Right forelimb (tissue), 1 donor: ENCODE measurements at places on chromosomes 1 and 21.

- DNase-seq, result no peak
Measured at GRCh38 chr1:63683759-63684158, 90.1 kb upstream of the ROR1 start.

DNA sequence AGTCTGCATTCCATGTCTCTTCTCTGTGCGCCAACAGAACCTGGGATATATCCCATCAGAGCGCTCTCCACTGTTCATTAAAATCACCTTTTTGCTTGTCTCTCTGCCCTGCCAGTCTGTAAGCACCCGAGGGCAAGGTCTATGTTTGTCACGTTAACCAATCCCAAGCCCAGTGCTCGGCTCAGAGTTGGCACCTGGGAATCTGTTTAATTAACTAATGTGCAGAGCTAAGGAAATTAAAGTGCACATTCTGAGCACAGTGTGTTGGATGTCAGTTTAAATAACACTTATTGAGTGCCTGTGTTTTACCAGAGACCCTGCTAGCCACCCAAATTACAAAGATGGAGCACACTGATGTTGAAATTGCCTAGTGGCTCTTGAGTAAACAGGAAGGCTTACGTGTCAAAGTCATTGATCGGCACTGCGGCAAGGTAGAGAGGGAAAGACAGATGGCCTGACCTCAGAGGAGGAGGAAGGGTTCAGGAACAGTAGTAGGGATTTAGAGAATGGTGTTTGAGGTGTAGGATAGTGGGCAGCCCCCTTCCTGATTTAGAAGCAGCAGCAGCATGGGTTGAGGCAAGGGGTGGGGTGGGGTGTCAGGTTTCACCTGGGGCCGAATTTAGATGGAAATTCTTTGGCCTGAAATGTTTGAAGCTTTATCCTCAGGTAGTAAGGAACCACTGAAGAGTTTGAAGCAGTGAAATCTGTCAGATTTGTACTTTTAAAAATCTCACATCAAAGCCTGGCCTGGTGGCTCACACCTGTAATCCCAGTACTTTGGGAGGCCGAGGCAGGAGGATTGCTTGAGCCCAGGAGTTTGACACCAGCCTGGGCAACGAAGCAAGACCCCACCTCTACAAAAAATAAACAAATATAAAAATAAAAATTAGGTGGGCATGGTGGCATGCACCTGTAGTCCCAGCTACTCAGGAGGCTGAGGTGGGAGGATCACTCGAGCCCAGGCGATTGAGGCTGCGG is 7.7 kb downstream of the ARMH1 start:
- DNase-seq, result no peak

- no peak for DNase-seq
Measured at GRCh38 chr1:16398371-16398953, 31.4 kb downstream of the SZRD1 start.

DNA sequence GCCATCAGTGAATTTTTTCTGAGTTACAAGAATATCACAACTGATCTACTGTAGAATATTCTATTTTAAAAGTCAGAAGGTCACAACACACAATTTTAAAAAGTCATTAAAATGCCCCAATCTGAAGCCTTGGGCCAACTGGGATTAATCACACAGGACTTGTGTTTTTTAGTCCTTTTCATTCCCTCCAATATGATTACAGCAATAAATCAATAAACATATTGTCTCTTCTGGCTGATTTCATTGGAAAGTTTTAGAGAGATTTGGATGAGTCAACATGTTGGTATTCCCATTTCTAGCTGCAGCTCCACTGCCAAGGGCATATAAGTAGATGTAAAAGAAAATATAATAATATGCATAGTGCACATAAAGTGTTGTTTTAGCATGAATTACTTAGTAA is 85.8 kb downstream of the NIBAN1 start:
- DNase-seq, result no peak

GRCh38 chr21:17539323-17539722 is 26.5 kb downstream of the CXADR start:
- DNase-seq, result no peak

DNA sequence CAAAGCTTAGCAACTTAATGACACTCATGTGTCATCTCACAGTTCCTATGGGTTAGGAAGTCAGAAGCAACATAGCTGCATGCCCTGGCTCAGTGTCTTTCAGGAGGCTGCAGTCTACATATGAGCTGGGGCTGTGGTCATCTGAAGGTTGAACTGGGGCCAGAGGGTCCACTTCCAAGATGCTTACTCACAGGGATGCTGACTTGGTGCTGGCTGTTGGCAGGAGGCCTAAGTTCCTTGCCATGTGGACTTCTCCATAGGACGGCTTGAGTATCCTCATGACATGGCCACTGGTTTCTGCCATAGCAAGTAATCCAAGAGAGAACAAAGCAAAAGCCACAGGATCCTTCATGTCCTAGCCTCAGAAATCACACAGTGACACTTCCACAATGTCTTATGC is 12.1 kb upstream of the FAM43B start:
- no peak for DNase-seq

DNA sequence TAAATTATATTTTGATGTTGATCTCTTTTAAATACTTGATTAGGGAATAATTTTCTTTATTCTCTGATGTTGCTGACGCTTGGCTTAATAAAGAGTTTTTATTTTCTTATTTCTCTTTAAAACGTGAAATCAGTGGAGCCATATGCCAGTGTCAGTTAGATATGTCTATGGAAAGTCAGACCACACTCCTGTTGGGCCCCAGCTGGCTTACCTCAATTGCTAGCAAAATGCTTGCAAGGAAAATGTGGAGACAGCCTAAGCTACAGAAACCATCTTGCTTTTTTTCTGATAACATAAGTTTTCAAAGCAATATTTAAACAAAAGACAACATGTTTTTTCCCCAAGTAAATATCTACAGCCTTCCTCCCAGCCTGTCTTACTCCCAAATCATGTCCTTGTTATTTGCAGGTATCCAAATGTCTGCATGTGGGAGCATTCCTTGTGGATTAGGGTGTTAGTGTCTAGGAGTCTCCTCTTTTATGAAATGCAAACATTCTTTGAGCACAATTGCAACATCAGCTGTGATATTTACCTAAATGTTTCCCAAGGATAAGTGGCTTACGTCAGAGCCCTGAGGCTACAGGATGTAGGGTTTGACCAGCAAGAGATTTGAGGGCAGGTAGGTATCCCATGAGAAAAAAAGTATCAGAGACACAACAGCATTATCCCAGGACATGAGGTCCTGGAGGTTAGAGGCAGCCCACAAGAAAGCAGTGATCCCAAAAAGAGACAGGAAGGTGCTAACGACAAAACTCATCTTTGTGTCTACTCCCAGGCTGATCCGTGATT is 117.2 kb upstream of the KCNJ15 start:
- no peak for DNase-seq

DNA sequence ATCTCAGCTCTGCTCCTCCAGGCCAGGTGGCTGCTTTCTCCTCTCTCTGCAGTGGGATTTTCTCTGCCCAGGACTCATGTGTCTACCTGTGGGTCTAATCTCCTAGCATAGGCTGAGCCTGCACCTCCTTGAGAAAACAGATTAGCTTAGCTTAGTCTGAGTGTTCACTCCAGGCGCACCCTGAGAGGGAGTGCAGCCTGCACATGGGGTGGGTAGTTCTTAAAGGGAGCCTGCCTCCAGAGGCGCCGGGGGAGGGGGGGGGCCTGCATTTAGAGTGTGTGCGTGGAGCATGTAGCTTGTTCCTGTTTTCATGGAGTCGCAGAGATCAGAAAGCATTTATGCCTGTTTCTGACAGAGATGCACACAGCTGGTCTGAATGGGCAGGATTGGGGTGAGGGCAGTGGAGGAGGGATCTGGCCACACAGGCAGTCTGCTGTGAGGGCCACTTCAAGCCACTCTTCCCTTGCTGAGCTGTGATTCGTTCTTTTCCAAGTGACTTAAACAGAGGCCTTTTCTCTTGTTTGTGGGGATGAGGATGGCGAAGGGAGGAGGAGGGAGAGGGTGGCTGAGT is 45.2 kb downstream of the GALNT2 start:
- DNase-seq, result no peak

GRCh38 chr1:35172022-35172421 is 20.9 kb downstream of the SFPQ start:
- no peak for DNase-seq

- DNase-seq, result no peak
Measured at GRCh38 chr1:5976231-5976630, 16.0 kb downstream of the NPHP4 start.

GRCh38 chr21:37395961-37396360 is 29.4 kb downstream of the DYRK1A start:
- no peak for DNase-seq

DNA sequence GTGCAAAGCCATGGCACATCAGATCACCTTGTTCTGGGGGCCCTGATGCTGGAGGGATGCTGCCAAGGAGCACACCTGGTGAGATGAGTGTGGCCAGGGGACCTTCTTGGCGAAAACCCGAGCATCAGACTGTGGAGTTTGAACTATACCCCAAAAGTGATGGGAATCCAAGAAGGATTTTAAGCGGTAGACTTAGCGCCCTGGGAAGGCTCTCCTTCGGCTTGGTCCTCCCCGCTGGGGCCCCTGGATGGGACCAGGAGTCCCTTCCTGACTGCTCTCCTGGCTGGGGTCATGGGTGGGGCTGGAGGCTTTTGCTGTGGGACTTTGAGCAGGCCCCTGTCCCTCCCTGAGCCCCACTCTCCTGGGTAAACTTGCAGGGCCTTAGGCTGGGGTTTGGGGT is 10.5 kb downstream of the ZNF362 start:
- no peak for DNase-seq
